ENCODE measurements at places on chromosomes 5 and 9.

DNA sequence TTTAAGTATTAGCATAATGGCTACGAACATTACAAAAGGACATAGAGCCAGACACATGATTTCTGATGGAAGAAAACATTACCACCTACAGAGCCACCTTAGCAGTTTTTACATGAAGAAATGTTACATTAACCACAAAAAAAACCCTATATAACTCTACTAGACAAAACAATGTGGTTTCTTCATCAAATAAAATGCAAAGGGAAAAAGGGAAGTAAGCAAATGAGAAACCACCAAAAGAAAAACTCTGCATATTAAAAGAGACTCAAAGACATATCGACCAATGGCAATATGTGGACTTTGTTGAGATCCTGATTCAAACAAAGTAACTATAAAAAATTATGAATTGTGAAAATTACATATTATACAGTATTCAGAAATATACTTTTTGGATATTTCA is 132.7 kb downstream of the TSSK1B start:
- DNase-seq: no peak

GRCh38 chr9:129557192-129558036 is 63.5 kb downstream of the C9orf50 start:
- DNase-seq: no peak

DNA sequence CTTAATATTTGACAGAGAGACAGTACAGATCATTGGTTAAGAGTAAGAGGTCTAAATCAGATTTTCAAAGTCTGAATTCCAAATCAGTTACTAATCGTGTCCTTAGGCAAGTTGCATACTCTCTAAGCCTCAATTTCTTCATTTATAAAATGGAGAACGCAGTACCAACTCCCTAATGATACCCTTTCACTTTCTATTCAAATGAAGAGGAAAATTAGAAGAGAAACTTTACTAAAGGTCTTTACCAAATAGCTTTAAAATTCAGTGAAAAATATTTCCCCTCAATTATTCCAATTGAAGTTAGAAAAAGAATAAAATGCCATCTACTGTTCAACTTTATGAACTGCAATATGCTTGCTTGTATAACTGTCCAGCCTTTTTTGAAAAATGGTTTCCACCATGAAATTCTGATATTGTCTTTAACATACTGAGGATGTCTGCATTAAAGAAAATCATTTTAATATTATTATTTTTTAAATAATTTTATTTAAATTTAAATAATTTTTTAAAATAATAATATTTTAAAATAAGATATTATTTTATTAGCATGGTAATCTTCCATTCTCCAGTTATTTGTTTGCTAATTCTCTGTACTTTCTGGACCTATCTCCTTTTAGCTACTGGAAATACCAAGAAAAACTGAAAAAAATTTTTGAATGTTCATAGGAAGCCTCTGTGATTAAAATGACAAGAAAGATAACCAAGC is 36.0 kb downstream of the POC5 start:
- DNase-seq: peak; percentile 44

- no peak for DNase-seq
These were observed 42.9 kb downstream of the FOXI1 start for GRCh38 chr5:170148430-170149205.

DNA sequence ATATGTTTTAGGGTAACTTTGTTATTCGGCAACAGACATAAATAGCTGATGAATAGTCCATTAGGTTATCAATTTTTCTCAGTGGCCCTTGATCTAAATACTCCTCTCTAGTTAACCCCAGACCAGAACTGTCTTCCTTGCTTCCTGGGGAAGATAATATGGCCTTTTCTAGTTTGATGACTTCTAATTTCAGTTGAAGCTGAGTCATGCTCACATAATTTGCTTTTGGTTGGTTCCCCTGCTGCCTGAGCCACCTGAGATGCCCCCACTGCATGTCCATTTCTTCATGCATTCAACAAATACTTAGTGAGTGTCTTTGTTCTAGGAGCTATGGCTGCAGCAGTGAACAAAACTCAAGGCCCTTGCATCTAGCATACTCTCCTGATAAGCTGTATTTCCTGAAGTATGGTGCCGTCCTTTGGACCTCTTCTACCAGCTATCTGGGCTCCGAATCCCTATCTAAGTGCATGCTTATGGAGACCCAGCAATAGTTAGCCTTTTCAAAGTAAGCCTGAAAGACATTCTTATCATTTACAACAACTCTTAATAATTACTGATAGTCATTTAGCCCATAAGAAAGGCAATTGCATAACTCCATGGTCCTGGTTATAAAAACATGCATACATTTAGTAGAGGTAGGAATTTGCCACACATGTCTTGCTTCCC is 84.5 kb upstream of the SLC12A2 start:
- no peak for DNase-seq

DNA sequence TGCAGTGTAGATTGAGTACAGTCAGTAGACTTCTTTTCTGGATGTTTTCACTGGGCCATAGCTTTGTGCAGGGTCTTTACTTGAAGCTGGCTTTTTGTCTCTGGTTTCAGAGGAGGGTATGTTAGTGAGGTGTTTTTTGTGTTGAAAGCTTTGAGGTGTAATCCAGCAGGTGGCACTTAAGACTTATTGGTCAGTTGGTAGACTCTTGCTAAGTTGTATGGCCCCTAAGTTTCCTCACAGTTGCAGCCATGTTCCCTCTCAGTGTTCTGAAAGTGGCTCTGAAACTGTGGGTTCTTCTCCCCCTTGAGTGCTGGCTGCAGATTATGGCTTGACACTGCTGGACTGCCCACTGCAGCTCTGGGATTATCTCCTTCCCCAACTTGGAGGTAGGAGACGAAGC is 55.7 kb upstream of the SLC44A1 start:
- no peak for DNase-seq

DNA sequence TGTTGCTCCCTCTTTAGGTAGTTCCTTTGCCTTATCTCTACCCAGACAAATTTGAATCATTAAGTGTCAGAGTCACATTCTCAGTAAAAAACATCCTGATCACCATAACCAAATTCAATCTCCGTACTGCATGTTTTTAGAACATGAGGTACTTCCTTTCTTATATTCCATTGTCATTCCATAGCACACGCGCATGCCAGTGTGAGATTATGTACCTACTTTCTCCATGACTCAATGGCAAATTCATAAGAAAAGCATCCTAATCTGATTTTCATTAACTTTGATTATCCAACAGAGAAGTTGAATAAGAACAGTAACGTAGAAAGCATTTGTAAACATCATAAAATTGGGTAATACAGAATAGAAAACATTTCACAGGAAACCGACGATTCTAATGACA is 1118.6 kb upstream of the CDH9 start:
- DNase-seq: no peak

Data from amniotic stem cell (primary cell).